NCI-H524 treated with DMSO at 0.1 percent for 48 hours (cell line): ENCODE measurements at places on chromosomes 1 and 21.

GRCh38 chr1:21340230-21340945 is 50.1 kb upstream of the ECE1 start:
- no peak for DNase-seq

DNA sequence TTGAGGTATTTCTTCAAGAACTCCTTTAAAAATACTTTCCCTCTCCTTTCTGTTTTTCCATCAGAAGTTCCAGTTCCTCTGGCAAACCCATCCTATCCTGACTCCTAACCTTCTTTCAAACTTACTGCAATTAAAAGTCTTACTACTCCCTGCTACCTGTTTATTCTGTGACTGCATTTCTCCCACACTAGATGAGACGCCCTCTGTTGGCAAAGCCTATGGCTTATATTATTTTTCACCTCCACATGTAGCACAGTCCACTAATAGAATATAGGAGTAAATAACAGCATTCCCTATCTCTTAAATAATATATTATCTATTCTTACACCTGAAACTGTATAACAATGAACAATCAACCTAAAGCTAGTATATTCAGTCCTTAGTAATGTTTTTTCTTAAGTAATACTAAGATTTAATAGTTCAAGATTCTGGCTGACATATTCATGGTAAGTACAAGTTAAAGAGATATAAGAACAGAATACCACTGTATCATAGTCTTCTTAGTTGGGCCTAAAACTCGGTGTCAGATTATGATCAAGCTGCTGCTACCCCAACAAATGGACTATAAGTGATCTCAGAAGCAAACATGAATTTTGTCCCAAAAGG is 54.8 kb downstream of the RAB3GAP2 start:
- no peak for DNase-seq

DNA sequence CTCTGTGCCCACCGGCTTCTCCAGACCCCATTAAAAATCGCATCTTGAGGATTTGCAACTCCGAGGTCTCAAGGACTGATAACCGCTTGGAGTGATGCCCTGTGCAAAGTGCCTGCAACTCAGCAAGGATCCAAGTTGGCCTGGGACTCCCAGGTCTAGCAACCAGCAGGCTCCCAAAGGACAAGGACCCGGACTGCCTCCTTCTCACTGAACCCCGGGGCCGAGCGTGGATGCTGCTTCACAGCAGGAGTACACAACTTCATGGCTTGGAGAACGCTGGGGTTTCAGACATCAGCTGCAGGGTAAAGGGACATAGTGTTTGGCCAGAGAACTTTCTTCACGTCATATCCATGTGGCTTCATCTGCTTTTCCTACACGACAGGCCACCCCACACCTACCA is 65.2 kb downstream of the ATP5PO start:
- DNase-seq = no peak

GRCh38 chr1:168081373-168082007 is 55.2 kb downstream of the GPR161 start:
- DNase-seq = peak; percentile 6

GRCh38 chr1:9646037-9646436 is 5.5 kb upstream of the PIK3CD start:
- DNase-seq = no peak

GRCh38 chr1:14090062-14090461 is 390.1 kb downstream of the PRDM2 start:
- no peak for DNase-seq

- DNase-seq = no peak
These were observed 6.6 kb downstream of the FCMR start for GRCh38 chr1:206915030-206915735.

DNA sequence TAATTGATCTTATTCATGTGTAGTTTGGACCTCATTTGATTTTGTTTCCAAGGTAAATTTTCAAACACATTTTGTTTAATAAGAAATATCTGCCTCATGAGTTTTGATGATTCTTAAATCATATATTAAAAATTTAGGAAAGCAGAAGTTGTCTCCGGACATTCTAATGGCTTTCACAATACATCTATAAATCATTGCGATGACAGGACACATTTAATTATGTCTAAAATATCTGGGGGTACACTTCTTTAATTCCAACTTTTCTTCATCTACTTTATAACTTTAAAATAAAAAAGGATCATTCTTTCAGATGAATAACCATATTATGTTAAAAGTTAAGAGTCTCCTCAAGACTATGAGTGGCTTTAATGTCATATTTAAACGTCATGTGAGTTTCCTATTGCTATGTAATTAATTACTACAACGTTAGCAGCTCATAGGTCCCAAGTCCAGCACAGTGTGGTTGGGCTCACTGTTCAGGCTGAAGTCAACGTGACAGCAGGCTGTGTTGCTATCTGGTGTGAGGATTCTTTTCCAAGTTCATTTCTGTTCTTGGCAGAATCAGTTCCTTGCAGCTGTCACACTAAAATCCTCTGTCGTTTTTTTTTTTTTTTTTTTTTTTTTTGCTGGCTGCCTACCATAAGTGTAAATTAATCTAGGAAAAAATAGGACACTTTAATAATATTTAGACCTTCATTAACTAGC is 893.5 kb downstream of the LTN1 start:
- peak; percentile 24 for DNase-seq

GRCh38 chr1:2475571-2475970 is 518 bp upstream of the PLCH2 start:
- no peak for DNase-seq

DNA sequence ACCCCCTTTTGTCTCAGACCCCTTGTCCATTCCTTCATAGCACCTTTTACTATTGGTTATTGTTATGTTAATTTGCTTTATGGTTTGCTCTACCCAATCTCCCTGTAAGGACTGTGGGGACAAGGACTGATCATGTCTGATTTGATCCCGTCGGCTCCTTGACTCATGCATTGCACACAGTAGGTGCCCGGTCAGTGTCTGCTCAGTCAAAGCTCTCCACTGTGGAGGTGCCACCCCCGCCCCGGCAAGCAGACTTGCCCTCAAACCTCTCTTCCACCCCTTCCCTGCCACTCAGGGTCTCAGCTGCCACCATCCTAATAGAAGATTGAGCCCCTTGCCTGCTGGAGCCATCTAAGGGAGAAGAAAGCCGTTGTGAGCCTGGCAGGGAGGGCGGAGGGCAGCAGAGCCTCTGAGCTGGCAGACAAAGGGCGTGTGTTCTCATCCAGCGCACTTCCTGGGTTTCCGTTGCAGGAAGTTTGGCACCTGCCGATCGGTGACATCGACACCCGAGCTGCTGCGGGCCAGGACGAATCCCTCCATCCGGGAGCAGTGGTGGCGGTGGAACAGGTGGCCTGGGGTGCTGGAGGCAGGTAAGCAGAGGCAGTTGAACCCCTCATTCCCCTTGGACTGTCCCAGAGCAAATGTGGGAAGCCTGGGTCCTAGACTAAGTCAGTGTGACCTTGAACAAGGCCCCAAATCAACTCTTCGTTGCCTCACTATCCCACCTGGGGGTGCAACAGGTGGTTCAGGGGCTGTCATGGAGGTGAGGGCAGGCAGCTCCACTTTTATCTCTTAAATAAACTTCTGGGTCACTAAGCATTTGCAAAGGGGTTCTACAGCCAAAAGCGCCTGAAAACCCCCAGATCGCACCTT is 2.2 kb upstream of the FBLIM1 start:
- no peak for DNase-seq

- DNase-seq = no peak
These were observed 544.9 kb upstream of the NEGR1 start for GRCh38 chr1:72827278-72827677.
